ENCODE measurements at places on chromosomes 11 and 22.

GRCh38 chr11:58121096-58121495 lies 4.2 kb downstream of the OR9I1 start:
- DNase-seq, result no peak

DNA sequence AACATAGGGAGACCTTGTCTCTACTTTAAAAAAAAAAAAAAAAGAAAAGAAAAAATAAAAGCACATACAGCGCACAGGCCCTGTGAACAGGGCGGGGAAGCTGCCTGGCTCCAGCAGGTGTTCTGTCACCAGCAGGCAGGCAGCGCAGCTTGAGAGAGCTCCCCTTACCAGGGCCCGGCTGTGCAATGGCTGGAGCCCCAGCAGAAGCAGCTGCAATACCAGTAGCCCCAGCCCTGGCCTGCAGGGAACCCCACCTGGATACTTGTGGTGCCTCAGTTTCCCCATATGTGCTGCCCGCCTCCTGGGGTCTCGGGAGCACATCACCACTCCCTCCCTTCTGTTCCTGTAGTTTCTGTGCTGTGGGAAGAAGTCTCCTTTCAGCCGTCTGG lies 12.3 kb downstream of the TSPAN32 start:
- no peak for DNase-seq

DNA sequence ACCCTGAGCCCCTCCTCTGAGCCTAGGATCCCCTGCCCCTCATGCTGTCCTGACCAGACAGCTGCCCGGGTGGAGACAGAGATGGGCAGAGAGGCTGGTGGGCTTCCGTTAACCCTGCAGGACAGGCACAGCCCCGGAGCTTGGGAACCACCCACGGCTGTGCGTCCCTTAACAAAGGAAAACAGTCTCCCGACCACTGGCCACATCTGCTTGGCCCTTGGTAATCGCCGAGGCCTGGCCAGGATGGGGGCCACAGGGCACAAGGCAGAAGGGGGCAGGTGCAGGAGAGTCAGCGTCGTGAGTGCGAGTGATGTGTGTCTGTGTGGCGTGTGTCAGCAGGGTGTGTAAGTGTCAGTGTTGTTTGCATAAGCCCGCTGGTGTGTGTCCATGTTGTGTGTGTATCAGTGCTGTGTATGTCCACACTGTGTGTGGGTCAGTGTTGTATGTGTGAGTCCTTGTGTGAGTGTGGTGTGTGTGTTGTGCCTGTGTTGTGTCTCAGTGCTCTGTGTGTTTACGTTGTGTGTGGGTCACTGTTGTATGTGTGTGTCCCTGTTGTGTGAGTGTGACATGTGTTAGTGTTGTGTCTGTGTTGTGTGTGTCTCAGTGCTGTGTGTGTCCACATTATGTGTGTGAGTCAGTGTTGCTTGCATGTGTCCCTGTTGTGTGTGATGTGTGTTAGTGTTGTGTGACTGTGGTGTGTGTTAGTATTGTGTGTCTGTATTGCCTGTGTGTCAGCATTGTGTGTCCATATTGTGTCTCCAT lies 369.5 kb downstream of the BRD1 start:
- no peak for DNase-seq

DNA sequence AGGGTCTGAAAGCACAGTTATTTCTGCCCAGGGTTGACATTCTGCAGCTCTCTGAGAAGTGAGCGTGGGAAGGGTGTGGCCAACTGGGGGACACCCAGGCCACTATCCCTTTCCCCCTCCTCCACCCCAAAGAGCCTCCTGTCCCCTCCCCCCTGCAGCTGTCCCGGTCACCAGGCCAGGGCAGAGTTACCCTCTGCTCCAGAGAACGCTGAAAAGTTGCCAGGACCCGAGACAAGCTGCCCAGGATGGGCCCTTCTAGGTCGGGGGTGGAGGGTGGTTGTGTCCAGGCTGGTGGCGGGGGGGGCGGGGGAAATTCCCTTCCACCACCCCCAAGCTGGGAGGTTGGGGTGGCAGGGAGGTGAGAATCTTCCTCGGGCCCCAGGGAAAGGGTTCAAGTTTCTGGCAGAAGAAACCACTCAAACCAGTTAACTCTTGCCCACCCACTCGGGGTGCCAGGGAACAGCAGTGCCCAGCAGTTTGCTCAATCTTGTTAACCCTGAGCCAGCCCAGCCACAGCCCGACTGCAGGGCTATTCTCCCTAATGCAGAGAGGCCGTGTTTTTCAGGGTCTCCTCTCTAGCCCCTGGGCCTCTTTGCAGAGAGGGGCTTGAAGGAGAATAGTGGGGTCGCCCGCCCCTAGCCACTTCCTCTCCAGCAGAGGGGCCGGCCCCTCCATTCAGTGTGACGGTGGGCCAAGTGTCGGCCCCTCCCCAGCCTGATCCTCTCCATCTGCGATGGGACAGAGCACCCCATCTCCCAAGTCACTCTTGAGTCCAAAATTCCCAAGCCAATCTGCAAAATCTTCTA lies 697 bp downstream of the LGALS1 start:
- DNase-seq, result no peak

Data from AG09309 (cell line).